PC-9 (cell line): ENCODE measurements at places on chromosomes 12 and 14.

DNA sequence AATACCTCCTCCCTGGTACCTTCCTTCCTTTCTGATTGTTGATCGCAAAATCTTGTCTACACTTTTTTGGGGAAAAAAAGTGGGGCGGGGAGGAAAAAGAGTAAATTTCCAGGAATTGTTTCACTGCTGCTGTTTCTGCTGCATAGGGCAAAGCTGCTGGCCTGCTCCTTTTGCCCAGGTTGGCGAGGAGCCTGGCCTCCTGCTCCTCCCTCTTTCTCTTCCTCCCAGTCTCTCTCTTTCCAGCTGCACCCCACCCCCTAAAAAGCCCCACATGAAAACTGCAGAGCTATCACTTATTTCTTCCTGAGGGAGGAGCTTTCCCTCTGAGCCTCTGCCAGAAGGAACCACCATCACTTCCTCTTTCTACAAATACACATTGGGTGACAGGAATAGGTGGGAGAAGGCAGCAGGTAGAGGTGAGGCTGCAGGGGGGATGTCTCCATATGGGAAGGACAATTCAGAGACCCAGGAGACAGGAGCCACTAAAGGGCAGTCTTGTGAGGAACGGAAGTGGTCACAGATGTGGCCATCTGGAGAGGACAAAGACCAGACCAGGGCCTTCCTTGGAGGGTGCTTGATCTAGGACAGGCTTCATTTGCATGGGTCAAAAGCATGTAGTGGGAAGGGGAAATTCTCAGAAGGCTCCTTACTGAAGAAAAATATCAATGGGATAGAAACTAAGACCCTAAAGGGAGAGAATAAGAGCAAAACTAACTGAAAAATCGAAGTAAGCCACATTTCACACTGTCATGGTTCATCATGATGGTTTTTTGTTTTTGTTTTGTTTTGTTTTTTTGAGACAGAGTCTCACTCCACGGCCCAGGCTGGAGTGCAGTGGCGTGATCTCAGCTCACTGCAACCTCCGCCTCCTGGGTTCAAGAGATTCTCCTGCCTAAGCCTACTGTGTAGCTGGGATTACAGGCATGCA is 14.8 kb downstream of the ZBTB39 start:
- no peaks in the 10 kb centered on the region for H3K27me3 ChIP-seq
- H3K27ac ChIP-seq: no peak overlapping the region
- no peak for DNase-seq
- H3K36me3 ChIP-seq: no peaks in the 10 kb centered on the region
- H3K4me3 ChIP-seq: no peak overlapping the region

- no peak overlapping the region for H3K4me3 ChIP-seq
- H3K4me1 ChIP-seq: peaks cover 45% of the 10 kb centered on the region
- no peak for DNase-seq
Measured at GRCh38 chr14:75649337-75649736, 11.3 kb downstream of the ERG28 start.

DNA sequence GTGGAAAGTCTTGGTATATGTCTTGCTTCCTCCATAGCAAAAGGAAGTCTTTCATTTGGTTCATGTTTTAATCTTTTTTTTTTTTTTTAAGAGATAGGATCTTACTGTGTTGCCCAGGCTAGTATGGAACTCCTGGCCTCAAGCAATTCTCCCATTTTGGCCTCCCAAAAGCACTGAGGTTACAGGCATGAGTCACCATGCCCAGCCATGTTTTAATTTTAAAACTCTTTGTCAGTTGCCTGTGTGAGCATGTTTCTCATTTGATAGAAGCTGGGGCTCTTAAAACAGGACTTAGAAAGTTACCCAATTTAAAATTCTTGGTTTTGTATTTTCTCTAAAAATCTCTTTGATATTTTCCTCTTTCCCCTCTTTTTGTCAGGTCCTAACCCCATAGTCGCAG is 45.0 kb upstream of the REP15 start:
- H3K27ac ChIP-seq: no peak overlapping the region
- H3K36me3 ChIP-seq: no peaks in the 10 kb centered on the region; the same call in 1 of the 2 replicates
- H3K27me3 ChIP-seq: no peaks in the 10 kb centered on the region
- no peak overlapping the region for H3K4me3 ChIP-seq
- H3K4me1 ChIP-seq: no peaks in the 10 kb centered on the region

DNA sequence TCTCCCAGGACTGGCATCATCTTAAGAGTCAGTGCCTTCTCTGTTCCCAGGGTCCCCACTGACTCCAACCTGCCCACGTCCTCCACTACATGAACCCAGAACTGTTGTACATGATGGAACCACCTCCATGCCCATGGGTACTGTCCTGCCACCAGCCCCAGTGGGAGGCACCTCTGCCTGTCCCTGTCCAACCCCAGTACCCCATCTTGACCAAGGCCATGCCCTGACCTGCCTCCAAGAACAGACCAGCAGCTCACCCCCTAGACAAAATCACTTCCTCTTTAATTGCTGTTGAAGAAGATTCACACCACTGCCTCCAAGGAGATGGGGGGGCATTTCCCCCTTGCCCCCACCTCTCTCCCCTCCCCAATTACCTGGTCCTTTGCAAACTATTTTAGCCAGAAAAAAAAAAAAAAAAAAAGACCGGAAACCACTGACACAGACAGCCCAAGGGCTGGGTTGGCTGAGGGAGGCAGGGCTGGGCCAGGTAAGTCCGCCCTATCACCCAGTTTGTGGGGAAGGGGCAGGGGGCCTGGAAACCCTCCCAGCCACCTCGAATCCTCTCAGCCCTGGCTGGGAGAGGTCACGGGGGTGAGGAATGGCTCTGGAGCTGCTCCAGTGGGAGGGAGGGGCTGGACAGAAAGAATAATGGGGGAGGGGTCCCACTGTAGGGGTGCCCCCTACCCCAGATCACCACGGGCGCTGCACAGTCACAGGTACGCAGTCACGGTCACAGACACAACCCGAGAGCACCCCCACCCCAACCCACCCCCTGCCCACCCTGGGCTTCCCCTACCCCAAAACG is 13.4 kb downstream of the AGAP2 start:
- DNase-seq: no peak
- no peaks in the 10 kb centered on the region for H3K36me3 ChIP-seq
- H3K4me1 ChIP-seq: no peaks in the 10 kb centered on the region

- DNase-seq: no peak
- peaks cover 11% of the 10 kb centered on the region; the same call in 1 of the 2 replicates for H3K27me3 ChIP-seq
- no peak overlapping the region for H3K4me3 ChIP-seq
- H3K4me1 ChIP-seq: no peaks in the 10 kb centered on the region
- no peak overlapping the region for H3K27ac ChIP-seq
- no peaks in the 10 kb centered on the region for H3K36me3 ChIP-seq
Measured at GRCh38 chr14:63267171-63267570, 51.6 kb downstream of the GPHB5 start.

DNA sequence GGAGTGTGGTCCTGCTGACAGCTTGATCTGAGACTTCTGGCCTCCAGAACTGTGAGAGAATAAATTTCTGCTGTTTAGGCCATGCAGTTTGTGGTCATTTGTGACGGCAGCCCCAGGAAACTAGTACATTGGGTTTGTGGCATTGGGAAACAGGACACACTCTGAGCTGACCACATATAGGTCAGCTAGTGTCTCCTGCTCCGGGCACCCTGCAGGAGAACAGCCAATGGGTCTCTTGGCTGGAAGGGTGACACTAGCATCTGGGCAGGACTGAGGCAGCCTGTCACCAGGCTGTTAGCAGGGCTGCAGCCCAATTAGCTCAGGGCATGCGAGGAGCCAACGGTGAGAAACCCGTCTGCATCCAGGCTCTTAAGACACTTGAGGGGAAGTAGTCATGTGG is 83.2 kb downstream of the PITPNM2 start:
- no peak overlapping the region for H3K27ac ChIP-seq
- H3K4me3 ChIP-seq: no peak overlapping the region
- H3K36me3 ChIP-seq: no peaks in the 10 kb centered on the region
- H3K4me1 ChIP-seq: peaks cover 66% of the 10 kb centered on the region

GRCh38 chr12:89370850-89371249 is 18.5 kb upstream of the DUSP6 start:
- no peaks in the 10 kb centered on the region for H3K36me3 ChIP-seq

- no peak overlapping the region for H3K27ac ChIP-seq
- H3K36me3 ChIP-seq: no peaks in the 10 kb centered on the region
- H3K27me3 ChIP-seq: no peaks in the 10 kb centered on the region
- no peak overlapping the region for H3K4me3 ChIP-seq
- DNase-seq: no peak
Measured at GRCh38 chr12:93957168-93957567, 191.2 kb upstream of the PLXNC1 start.

DNA sequence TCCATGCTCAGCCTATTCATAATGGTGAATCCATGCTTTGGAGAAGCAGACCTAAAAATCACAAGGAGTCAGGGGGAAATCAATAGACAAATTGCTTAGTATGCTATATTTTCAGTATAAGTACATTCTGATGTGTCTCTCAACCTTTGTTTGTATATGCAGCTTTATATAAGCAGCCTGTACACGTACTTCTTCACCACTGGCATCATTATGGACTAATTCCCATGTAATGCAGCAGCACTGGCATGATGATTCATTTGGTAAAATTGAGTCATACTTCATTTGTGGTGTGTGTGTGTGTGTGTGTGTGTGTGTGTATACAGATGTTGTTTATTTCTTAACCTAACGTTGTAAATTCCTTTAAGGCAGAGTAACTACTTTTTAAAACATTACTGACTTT is 10.9 kb downstream of the DCP1B start:
- H3K27ac ChIP-seq: no peak overlapping the region
- no peaks in the 10 kb centered on the region for H3K4me1 ChIP-seq
- H3K27me3 ChIP-seq: no peaks in the 10 kb centered on the region

- peaks cover 47% of the 10 kb centered on the region for H3K4me1 ChIP-seq
- H3K27ac ChIP-seq: peak overlapping the region; percentile 64
- peak overlapping the region; percentile 92 for H3K4me3 ChIP-seq
- no peaks in the 10 kb centered on the region for H3K27me3 ChIP-seq
Measured at GRCh38 chr14:50531595-50532501, 521 bp downstream of the MAP4K5 start.

DNA sequence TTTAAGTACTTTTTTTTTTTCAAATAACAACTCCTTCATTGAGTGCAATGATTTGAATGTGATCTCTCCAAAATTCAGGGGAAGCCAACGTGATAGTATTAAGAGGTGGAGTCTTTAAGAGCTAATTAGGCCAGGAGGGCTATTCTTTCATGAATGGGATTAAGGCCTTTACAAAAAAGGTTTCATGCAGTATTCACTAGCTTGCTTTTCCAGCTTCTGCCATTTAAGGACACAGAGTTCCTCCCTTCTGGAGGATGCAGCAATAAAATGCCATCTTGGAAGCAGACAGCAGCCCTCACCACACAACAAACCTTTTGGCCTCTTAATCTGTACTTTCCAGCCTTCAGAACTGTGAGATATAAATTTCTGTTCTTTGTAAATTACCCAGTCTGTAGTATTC is 586.8 kb upstream of the LMO3 start:
- H3K27ac ChIP-seq: no peak overlapping the region
- no peaks in the 10 kb centered on the region for H3K4me1 ChIP-seq
- no peak for DNase-seq
- no peaks in the 10 kb centered on the region for H3K36me3 ChIP-seq

DNA sequence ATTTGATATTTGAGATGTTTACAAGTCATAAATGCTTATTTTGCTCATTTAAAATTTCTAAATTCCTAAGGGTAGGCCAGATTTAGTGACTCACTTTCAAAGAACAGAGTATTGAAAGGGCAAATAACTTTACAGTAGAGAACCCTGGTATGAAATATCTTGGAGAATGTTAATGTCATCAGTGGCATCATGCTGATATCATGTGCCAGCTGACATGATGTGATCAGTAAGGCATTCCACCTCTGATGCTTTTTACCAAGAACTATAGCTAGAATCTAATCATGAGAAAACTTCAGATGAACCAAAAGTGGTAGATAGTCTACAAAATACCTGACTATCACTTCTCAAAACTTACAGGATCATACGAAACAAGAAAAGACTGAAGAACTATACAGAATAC is 2.9 kb upstream of the FLRT2 start:
- H3K27ac ChIP-seq: no peak overlapping the region
- H3K27me3 ChIP-seq: peaks cover 21% of the 10 kb centered on the region
- H3K4me3 ChIP-seq: no peak overlapping the region
- no peaks in the 10 kb centered on the region for H3K36me3 ChIP-seq
- H3K4me1 ChIP-seq: no peaks in the 10 kb centered on the region
- no peak for DNase-seq

DNA sequence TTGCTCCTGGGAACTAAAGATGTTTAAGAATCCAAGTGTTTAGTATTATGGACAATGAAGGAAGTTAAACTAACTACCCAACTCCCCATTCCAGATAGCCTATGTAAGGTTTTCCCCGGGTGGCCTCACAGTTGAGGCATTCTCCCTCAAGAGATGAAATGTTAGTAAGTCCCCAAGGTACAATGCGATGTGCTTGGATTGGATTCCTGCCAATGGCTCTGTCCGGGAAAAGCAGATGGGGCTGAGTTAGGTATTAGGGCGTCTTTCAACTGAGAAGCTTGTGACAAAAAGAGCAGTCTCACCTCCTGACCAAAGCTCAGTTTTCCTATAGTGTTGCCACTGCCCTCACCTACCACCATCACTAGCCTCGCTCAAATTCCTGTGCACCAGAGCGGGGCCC is 64.8 kb upstream of the E2F7 start:
- DNase-seq: no peak
- H3K36me3 ChIP-seq: no peaks in the 10 kb centered on the region
- H3K4me3 ChIP-seq: no peak overlapping the region
- H3K27ac ChIP-seq: no peak overlapping the region

DNA sequence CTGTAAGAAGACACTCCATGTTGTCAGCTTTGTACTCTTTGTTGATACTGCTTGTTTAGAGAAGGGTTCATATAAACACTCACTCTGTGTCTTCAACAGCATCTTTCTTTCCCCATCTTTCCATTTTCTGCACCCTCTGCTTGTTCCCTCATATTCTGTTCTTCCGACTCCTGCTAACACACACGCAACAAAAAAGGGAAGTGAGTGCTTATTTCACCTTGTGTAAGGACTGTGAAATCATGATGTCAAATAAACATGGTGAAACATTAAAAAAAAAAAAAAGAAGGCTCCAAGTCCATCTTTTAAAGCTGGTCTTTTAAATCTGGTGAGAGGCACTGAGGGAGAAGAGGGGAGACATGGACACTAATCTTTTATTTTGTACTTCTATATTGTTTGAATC is 145.4 kb downstream of the RPAP3 start:
- no peak for DNase-seq
- no peaks in the 10 kb centered on the region for H3K27me3 ChIP-seq
- H3K27ac ChIP-seq: no peak overlapping the region
- H3K4me1 ChIP-seq: peaks cover 5% of the 10 kb centered on the region; the same call in 1 of the 2 replicates
- H3K36me3 ChIP-seq: no peaks in the 10 kb centered on the region
- no peak overlapping the region for H3K4me3 ChIP-seq
